Substantia nigra (tissue), 51 donors: ENCODE measurements at places on chromosomes 7 and 10.

DNA sequence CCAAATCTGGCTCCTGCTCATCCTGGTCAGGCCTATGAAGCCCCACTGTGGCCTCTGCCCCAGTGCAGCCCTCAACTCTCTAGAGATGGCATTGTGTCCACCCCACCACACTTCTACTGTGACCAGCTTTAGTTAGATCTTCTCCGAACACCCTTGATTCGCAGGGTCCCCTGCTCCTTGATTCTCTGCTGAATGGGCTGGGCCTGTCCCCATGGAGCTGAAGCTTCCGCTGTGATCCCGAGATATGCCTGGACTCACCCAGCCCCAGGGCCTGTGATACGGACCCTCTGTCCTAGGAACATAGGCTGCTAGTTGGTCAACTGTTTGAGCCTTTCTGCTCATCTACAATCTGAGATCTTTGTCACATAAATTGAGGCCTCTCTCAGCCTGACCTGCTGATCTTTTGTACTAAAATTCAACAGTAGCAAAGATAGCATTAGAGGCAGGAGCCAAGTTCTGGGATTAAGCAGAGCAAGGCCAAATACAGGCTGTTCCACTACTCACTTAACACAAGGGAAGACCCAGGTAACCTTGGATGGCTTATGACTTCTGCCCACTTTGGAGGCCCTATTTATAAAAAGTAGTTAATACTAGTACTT, 6.5 kb upstream of the PPIF start:
- DNase-seq: no peak

DNA sequence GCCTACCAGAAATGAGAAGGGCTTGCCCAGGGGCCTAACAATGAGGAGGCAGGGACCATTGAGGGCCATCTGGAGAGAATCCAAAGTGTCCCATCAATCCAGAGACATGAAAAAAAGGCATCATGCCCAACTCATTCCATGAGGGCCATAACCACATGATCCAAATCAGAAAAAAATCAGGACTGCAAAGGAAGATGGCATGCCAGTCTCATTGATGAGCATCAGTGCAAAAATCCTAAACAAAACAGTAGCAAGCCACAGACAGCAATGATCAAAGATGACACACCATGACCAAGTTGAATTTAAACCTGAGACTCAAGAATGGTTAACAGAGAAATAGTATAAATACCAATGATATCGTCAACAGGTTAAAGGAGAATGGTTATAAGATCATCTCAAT, 7.0 kb upstream of the CYP3A4 start:
- no peak for DNase-seq

- no peak for DNase-seq
These were observed 243.5 kb downstream of the ADK start for GRCh38 chr10:74394416-74394969.

DNA sequence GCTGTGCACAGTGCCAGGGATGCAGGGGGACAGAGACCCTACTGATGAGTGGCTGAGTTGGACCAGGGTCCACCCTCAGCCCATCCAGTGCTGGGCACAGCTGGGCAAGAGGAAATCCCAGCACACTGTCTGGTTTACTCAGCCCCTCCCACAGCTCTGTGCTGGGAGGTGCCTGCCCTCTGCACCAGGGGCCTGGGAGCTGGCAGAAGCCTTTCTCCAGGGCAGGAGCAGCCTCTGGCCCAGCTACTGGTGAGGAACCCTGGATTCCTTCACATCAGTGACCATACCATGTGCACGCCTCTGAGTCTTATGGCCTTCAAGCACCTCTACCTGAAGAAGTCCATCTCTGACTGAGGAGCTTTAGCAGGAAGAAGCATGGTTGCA, 25.9 kb upstream of the C10orf71 start:
- DNase-seq: no peak

- DNase-seq: no peak
These were observed 251.0 kb upstream of the ZMIZ1 start for GRCh38 chr10:78817804-78818203.

DNA sequence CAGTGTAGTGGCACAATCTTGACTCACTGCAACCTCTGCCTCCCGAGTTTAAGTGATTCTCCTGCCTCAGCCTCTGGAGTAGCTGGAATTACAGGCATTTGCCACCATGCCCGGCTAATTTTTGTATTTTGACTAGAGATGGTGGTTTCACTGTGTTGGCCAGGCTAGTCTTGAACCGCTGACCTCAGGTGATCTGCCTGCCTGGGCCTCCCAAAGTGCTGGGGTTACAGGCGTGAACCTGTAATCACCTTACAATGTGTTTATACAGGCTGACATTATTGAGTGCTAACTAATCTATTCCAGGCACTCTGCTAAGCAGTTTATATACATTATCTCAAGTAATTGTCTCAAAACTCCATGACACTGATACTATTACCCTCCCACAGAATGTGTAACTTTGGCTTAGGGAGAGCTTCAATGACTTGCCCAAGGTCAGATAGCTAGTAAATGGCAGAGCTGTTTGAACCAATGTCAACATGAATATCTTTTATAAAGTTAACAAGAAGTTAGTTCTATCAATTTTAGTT, 36.8 kb downstream of the KIFBP start:
- DNase-seq: no peak

- DNase-seq: no peak
These were observed 198.7 kb downstream of the ZNF438 start for GRCh38 chr10:30832749-30833627.

DNA sequence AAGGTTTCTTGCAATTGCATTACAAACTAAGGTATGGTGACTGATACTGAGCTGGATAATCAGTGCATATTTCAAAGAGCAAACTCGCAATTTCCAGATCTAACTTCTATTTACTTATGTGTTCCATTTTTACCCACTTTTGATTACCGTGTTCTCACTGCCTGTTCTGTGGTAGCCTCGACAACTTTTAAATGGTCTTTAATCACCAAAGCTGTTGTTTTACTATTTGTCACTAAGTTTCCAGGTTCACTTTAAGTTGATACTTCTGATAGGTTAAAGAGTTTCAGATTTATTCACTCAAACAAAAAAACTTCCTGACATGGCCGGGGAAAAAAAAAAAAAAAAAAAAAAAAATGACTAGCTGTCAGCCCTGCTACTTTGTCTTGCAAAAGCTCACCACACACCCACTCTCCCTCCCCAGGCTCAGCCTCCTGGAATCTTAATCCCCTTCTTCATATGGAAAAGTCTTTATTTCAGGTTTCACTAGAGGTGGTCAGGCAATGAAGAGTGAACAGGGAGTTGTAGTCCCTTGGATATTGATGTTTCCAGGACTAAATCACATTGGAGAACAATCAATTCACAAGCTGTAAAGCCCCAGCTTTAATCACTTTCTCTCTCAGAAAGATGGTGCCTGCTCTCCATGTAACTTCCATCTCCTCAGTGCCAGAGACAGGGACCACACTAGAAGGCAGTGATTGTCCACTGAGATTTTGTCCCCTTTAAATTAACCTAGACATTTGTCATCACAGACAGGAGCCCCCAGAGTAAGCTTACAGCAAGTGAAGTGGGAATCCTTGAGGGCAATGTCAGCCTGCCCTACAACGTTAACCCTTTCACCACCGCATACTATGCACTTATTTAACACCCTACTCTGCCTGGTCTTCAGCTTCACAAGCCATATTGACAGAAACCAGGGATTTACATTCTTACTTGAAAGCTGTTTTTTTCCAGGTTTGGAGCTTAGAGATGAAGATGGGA, 749.1 kb upstream of the SORCS1 start:
- DNase-seq: no peak

- DNase-seq: no peak
These were observed 83.6 kb upstream of the TMEM72 start for GRCh38 chr10:44827431-44828006.

- DNase-seq: no peak
These were observed 2.6 kb downstream of the CPED1 start for GRCh38 chr7:120991161-120991560.

- no peak for DNase-seq
These were observed 56.0 kb downstream of the NRF1 start for GRCh38 chr7:129667551-129667950.

GRCh38 chr7:12552876-12553275, 17.6 kb upstream of the SCIN start:
- no peak for DNase-seq

- DNase-seq: no peak
These were observed 49.9 kb downstream of the TRIM24 start for GRCh38 chr7:138510003-138510402.

DNA sequence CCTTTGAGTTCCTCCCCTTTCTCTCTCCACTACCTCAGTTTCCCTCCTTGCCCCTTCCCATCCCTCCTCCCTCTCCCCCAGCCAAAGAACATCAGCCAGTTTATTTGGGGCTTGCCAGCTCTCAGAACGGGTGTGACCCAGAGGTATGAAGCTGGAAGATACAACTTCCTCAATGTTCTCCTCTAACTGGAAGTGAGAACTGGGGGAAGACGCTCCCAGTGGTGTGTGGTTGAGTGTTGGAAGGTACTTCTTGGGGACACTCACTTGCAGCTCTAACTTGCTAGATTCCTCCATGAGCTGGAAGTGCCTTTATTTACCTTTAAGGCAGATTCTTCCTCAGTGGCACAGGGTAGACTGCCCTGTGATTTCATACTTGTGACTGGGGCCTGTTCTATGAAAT, 110.5 kb upstream of the HABP2 start:
- DNase-seq: no peak

DNA sequence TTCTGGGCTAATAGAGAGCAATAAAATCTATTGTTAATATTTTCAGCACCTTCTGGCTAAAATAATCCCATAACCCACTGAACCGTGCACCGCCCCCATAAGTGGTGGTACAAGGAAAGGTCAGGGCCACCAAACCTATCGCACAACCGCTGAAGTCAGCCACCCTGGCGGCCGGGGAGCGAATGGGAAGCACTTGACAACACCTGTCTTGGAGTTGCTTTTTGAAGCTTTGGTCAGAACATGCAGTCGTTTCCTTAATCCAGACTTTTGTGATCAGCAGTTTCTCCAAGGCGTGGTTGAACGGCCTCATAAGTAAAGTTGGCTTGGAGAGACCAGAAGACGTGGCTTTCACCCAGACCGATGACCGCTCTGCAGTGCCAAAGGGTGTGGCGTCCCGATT, 97.4 kb downstream of the DNAJB6 start:
- no peak for DNase-seq

DNA sequence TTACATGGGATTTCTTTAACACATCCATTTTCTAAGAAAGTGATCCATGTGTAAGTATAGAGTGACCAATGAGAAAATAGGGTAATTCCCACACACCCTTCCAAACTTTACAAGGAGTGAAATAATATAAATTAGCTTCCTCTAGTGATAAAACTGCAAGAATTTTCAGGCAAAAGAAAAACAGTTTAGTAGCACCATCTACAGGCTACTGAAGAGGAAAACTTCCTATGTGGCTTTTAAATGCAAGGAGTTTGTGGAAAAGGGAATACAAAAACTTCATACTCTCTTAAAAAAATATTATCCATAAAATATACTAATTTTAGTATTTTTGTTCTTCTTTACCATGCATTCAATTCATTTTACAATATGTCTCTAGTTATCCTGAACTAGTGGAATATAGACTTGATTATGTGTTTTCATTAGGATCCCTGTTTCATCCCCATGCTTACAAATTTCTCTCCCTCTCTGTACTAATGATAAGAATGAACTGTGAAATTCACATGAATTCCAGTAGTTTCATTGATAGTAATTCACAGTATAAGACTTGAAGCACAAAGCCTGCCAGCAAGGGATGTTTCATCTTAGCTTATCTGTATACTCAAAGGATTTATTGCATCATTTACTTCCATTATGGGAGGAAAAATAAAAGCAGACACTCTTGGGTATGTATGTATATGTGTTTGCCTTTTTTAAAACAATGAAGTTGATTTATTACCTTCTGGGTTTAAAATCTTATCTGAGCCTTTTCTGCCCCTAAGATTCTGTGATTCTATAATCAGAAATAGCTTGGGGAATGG, 442.9 kb downstream of the AUTS2 start:
- DNase-seq: no peak

GRCh38 chr10:93319096-93319495, 163.0 kb downstream of the MYOF start:
- DNase-seq: no peak

DNA sequence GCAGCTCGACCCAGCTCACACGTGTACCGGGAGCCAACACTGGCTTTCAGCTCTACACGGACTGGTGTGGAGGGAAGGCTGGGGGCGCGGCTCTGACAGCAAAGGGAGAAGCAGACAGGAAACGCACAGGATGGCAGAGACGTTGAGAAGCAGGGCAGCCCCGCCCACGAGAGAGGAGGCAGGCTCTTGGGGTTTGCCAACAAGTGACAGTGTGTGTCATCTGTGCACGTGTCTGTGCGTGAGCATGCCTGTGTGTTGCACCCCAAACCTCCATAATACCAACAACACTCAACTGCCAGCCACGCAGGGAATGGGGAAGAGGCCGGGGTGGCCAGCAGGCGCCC, 64.4 kb upstream of the PDGFA start:
- DNase-seq: no peak

- no peak for DNase-seq
These were observed 498.1 kb downstream of the KIF20B start for GRCh38 chr10:90199513-90199912.

- no peak for DNase-seq
These were observed 129.4 kb downstream of the ARHGAP12 start for GRCh38 chr10:31799181-31799580.

GRCh38 chr10:93445978-93446720, 36.0 kb downstream of the MYOF start:
- no peak for DNase-seq

- no peak for DNase-seq
These were observed 84.2 kb downstream of the CDK6 start for GRCh38 chr7:92751902-92752901.

GRCh38 chr7:87129848-87130247, 22.4 kb upstream of the DMTF1 start:
- DNase-seq: no peak

DNA sequence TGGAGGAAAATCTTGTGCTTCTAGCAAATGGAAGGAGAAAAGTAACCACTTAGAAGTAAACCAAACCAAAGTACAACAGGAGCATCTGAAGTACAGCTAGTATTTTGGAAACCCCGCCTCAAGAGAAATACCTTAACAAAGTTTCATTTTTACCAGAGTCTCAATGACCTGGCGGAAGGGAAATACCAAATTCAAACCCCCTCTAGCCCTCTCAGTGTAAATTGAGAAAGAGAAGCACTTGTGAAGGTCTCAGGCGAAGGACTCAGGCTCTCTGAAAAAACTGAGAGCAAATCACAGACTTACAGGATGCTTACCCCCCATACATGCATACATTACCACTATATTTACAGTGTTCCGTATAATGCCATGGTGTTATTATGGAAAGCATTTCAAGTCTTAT, 70.1 kb downstream of the ZPBP start:
- no peak for DNase-seq

- DNase-seq: no peak
These were observed 58.7 kb upstream of the TMEM106B start for GRCh38 chr7:12152196-12152918.
